Islet precursor cell (in vitro differentiated cells): ENCODE measurements at places on chromosomes 7 and 10.
A peak's percentile ranks its signal among the peaks of the same experiment; 100 is the strongest.

DNA sequence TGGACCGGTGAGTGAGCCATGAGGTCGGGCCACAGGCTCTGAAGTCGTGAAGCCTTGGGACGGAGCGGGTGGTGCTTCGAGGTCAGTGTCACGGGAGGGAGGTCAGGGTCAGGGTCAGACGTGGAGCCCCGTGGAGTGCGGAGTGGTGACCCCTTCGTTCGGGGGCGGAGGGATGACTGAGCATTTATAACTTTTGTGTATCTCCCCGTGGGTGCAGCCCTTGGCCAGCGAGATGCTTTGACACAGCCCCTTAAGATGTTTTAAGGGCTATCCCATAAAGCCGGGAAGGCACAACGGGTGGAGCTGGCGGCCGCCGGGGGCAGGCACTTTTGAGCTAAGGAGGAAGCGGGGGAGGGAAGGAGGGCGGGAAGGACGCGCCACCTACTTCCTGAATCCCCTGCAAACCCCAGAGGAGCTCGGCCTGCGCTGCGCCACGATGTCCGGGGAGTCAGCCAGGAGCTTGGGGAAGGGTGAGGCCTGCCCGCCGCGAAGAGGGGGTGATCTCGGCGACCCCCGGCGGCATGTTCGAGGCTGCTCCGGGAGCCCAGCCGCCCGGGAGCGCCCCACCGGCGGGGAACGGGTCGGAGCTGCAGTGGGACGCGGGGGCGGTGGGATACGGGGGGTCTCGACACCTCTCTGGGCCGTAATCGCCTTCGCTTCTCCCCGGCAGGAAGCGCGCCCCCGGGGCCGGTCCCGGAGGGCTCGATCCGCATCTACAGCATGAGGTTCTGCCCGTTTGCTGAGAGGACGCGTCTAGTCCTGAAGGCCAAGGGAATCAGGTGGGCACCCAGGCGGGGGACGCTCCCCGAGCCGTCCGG is at the start of gene GSTO1:
Gene GSTO1 (plus strand): TSS at position 400 of the 818 bp plus-strand sequence. CDS start 37 bp downstream, at position 437.
- peak; percentile 87 for DNase-seq

DNA sequence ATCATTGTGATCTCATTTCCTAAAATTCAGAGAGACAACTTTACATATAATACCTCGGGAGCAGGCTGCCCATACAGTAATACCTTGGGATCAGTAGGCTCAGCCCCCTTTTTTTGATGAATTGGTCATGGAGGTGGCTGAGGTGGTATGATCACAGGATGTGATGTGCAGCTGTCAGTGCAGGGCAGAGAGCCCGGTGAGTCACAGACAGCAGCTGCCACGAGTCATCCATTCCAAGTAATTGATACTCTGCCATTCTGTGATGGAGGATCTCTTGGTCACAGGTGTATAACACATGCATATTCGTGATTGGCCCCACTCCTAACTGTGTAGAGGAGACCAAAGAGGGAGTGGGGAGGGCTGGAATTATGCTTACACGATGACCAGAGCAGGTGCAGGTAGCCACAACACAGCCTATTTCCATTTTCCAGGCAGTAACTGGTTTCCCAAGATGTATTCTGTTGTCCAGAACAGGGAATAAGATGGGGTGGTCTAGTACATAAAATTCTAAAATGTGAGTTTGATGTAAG is 14.1 kb downstream of the NRCAM start:
- peak; percentile 77 for DNase-seq

DNA sequence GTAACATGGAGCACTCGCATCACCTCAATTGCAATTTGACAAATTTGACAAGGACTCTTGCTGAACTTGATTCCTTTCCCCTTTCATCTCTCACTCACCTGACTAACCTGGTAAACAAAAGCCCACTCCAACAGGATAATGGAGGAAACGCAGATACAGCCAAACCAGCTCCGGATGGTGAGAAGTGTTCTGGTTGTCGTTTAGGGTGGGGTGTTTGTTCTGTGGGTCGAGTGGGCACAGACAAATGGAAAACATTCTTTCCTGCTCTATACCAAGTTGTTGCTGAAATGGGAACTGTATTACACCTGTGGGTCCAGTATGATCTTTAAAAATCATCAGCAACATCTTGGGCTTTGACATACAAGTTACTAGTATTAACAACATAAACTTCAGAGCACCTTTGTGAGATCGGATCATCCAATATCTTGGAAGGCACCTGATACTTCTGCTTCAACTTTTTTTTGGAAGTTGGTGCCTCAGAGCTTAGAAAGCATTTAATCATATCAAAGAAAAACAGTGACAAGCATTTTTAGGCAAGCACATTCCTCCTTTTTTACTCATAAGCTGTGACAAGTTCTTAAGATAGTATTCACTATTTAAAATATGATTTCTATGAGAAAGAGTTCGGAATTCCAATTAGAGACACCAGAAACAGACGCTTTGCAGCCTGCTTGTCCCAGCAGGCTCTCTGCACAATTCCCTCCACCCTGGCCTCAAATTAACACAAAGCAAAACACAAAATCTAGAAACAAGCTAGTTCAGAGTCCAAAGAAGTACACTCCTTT is 58.1 kb downstream of the CCDC186 start:
- no peak for DNase-seq

DNA sequence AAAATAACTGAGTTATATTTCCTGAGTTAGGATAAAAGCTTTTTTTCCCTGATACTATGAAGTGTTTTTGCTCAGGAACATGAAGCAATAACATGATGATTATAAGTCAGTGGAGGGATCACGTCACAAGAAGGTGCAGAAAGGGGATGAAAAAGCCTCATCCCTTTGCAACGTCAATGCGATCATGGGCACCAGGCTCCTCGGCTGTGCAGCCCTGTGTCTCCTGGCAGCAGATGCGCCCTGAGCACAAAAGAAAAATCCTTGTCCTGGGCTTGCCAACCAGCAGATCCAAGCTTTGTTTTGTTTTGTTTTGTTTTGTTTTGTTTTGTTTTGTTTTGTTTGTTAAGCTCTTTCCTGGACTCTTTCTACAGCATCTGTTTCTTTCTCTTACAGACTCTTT is 103.5 kb upstream of the PRSS1 start:
- DNase-seq, result no peak

DNA sequence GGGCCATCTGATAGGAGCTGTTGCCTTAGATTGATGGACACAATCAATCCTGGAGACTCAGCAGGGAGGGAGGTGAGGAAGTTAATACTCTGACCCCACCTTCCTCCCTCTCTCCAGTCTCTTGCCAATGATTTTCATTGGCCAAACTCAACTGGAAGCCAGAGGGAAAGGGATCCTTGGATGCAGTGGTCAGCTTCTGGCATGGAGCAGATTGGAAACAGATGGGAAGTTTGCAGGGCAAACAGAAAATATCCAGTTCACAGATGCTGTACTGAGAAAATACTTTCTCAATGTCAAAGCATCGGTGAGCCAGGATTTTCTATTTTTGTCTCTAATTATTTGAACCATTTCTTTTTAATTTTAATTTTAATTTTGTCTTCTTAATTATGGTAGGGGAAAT is 170.8 kb downstream of the BBS9 start:
- DNase-seq, result no peak

DNA sequence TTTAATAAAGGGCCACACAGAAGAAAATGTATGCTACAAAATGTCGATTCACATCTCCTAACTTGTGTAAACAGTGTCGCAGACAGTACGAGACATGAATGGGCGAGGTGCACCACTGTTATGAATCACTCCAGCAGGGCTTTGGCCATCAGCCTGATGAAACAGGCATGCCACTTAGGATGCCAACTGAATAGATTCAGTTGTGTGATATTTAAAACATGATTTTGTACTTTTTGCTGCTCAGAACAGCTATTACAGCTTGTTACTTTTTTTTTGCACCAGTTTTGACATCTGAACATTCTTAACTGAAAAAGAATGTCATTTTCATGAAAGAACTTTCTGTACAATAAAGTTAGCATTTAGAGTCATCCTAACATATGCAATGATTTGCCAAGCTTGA is 138.1 kb downstream of the VTI1A start:
- DNase-seq, result no peak

GRCh38 chr7:43490016-43490415 is 92.9 kb upstream of the STK17A start:
- no peak for DNase-seq

GRCh38 chr10:110671788-110672579 is 27.8 kb downstream of the RBM20 start:
- DNase-seq, result peak; percentile 91

GRCh38 chr7:106652092-106652491 is 8.9 kb downstream of the CCDC71L start:
- no peak for DNase-seq

GRCh38 chr7:127594490-127594889 is 954 bp downstream of the FSCN3 start:
- DNase-seq, result no peak

DNA sequence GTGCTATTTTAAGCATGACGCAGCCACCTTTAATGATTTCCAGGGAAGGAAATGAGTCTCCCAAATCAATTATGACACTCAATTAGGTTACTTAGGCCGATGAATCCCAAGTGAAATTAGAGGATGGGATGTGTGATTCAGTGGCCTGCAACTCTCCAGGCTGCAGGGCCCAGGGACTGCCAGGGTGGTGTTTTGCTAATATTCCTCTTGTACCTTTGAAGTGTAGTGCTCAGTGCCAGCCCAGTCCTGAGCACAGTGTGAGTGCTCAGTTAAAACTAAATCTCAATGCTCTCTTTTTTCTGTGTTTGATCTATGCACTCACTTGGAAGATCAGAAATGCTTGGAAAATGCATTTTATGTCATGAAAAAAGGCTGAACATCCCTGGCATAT is 51.6 kb downstream of the SEM1 start:
- DNase-seq, result no peak

GRCh38 chr10:77970869-77971803 is 44.6 kb upstream of the DLG5 start:
- DNase-seq, result peak; percentile 91

GRCh38 chr7:156827587-156828203 is 65.3 kb downstream of the LMBR1 start:
- DNase-seq, result no peak

DNA sequence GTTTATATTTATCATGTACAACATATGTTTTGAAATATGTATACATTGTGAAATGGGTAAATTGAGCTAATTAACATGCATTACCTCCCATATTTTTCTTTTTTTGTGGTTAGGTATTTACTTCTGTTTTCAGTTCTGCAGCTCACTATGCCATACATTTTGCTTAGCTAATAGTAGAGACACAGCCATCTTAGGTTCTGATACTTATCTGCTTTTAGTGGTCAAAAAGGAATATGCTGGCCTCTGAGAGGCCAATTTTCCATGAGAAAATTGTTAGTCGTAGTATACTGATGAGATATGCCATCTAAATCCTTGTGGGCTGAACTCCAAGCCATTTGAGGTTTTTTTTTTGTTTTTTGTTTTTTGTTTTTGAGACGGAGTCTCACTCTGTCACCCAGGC is 31.0 kb downstream of the SGPL1 start:
- DNase-seq, result no peak

DNA sequence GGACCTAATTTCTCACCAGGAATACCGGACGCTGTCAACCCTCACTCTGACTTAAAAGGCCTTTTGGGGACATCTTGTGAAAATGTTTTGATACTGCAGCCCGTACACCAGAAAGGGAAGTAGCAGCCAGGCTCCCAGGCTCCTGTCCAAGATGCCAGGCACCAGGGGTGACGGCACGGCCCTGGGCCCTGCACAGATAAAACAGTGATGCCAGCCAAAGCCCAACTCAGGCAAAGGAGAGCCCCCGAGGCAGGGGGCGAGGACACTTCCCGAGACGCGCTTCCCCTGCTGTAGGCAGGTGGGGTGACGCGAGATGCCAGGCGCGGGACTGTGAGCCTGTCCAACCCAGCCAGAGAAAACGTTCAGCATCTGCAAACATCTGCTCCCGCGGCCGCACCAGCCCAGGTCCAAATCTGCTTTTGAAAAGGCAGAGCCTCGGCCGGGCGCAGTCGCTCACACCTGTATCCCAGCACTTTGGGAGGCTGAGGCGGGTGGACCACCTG is 15.7 kb downstream of the ZFAND2A start:
- DNase-seq, result no peak

- DNase-seq, result no peak
Observed at GRCh38 chr7:133358708-133359107, 105.8 kb downstream of the EXOC4 start.

- DNase-seq, result peak; percentile 63
Observed at GRCh38 chr10:59176241-59177030, at the start of gene PHYHIPL. Gene PHYHIPL, plus strand, starts transcription at chr10:59176643. Its CDS starts 211 bp downstream, at chr10:59176854.

GRCh38 chr7:5679813-5680473 is 101.5 kb downstream of the RNF216 start:
- DNase-seq, result no peak

DNA sequence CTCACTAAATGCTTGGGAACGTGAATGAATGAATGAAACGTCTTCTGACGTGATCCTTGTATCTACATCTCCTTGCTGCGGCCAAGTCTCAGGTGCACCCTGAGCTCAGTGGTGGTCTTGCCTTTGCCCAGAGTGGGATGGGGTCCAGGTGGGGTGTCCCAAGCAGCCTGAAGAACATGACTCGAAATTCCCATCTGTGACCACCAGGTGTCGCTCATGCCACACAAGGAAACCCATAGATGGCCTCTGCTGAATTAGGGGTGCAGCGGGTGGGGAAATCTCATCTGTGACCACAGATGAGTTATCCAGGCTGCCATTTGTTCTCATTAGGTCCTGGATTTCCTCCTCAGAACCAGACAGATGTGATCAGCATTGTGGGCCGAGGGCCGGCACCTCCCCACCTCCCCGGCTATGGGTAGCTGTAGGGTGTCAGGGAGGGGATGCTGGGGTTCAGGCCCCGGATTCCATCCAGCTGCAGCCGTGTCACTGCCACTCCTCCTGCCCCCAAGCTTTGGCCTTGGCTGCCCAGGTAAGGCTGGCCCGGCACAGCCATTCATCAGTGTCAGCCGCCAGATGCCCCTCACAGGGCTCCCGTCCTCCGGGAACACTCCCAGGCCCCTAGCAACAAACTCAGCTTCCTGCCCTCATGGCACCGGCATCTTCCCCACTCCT is 21.0 kb upstream of the GNA12 start:
- DNase-seq, result peak; percentile 72
